ENCODE measurements at places on chromosomes 5 and 9.
A peak's percentile ranks its signal among the peaks of the same experiment; 100 is the strongest.

DNA sequence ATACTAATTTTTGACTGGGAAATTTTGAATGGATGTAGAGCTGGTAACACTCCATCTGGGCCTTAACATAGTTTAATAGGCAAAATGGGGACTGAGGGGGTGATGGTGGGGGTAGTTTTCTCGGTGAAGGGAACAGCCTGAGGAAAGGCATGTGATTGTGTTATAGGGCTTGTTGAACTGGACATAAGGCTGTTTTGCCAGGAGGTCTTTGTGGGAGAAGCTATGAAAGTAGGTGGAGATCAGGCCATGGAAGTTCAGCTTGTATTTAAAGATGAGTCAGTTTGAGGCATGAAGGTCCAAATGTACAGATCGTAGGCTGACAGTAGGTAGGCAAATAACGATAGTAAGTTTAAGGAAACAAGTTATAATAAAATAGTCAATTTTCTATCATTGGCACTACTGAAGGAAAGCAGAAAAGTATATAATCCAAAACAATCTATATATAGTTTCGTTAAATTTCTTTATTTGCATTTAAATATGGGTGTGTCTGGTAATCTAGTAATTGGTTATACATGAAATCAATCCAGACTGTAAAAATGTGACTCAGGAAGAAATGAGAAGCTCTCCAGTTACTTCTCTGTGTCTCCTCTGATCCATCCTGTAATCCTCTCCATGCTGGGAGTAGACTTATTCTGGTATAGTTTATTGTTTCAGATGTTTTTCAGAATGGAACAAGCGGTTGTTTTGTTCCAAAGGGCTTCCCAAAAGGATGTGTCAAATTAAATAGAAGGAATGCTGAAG is 2.8 kb downstream of the CSNK1G3 start:
- DNase-seq = no peak

GRCh38 chr9:85575868-85576267 is 165.9 kb downstream of the AGTPBP1 start:
- no peak for DNase-seq

- no peak for DNase-seq
Observed at GRCh38 chr9:28774433-28775235, 1201.4 kb upstream of the C9orf72 start.

DNA sequence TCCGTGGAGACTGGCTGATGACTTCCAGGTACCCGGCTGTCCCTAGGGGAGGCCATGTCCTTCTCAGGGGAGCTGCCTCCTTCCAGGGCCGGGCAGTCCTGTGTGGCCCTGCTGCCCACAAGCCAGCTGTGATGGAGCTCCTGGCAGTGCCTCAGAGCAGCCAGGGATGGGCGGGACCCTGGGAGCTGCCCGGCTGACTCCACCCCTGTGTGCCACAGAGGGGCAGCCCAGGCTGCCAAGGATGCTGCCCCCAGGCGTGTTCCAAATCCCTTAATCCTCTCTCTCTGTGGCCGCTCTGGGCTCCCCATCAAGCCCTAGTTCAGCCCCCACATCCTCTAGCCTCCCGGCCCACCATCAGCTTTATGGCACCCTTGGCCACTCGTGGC is 7.0 kb upstream of the SCGB3A1 start:
- no peak for DNase-seq

DNA sequence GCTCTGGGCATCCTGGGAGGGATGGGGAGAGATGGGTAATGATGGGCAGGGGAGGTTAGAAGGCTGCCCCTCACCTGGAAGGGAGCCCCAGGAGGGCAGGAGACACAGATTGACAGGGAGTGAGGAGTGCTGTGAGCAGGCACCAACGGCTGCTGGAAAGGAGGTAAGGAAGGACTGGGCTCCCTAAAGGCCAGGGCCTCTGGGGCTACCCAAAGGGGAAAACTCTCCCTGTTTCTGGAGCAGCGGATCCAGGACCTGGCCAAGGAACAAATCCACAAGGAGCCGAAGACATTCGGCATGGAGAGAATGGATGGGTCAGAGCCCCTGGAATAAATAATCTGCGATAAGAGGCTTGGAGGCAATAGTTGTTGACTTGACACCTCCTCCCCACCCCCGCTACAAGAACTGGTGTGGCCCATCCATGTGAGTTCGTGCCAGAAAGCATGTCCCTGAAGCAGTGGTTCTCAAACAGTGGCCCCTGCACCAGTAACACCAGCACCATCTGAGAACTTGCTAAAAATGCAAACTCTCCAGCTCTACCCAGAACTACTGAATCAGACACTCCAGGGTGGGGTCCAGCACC is 208.3 kb downstream of the GABBR2 start:
- no peak for DNase-seq

DNA sequence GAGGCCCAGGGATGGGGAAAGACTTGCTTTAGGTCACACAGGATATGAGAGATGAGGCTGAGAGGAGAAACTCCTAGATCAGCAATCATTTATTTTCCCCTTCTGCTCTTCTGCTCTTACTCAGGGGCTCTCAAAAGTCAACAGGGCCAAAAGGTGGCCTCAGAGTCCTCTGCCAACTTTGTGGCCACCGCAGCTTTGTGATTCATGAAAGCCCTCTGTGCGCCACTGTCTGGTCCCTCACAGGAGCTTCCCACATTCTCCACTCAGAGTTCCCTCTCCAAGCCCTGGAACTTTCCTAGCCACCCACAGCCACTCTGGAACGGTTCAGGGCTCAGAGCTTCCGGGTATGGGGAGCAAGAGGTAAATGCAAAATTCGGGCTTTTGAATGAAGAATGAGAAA is 82.4 kb downstream of the COL27A1 start:
- DNase-seq = no peak

- DNase-seq = no peak
Observed at GRCh38 chr9:108207561-108208165, 648.1 kb downstream of the ACTL7B start.

GRCh38 chr5:37833990-37834389 is 5.9 kb downstream of the GDNF start:
- DNase-seq = no peak

- DNase-seq = no peak
Observed at GRCh38 chr5:118796081-118796480, 192.3 kb downstream of the DTWD2 start.

DNA sequence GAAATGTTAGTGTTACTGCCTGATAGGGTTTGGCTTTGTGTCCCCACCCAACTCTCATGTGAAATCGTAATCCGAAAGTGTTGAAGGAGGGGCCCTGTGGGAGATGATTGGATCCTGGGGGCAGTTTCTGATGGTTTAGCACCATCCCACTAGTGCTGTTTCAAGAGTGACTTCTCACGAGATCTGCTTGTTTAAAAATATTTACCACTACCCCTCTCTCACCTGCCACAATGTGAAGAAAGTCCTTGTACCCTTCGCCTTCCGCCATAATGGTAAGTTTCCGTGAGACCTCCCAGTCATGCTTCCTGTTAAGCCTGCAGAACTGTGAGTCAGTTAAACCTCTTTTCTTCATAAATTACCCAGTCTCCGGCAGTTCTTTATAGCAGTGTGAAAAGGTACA is 2.6 kb upstream of the RFX3 start:
- DNase-seq = peak; percentile 21

- no peak for DNase-seq
Observed at GRCh38 chr5:2272755-2273154, 390.0 kb upstream of the IRX4 start.

Measured in stimulated activated CD8-positive, alpha-beta memory T cell treated with anti-CD3 and anti-CD28 coated beads, Interleukin-12 subunit alpha, Interleukin-12 subunit beta, amount 100 ng/mL, for 4 hours (primary cell).